ENCODE measurements at places on chromosomes 6 and 20.

DNA sequence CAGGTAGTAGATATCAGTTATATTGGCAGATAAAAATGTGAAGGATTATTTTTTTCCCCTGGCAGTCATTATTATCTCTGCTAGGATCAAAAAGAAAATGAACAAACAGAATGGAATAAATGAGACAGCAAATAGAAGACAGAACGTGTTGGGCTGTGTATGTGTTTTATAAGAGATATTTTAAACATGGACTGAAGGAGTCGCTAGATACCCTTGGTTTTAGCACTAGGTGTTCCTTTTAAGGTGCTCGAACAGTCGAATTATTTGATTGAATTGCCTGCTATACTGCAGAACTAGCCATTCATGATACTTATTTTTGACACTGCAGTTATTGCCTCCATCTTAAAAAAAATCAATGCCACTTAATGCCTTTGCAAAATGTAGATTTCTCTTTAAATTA, 3.7 kb downstream of the GRIK2 start:
- no peak for ATAC-seq

DNA sequence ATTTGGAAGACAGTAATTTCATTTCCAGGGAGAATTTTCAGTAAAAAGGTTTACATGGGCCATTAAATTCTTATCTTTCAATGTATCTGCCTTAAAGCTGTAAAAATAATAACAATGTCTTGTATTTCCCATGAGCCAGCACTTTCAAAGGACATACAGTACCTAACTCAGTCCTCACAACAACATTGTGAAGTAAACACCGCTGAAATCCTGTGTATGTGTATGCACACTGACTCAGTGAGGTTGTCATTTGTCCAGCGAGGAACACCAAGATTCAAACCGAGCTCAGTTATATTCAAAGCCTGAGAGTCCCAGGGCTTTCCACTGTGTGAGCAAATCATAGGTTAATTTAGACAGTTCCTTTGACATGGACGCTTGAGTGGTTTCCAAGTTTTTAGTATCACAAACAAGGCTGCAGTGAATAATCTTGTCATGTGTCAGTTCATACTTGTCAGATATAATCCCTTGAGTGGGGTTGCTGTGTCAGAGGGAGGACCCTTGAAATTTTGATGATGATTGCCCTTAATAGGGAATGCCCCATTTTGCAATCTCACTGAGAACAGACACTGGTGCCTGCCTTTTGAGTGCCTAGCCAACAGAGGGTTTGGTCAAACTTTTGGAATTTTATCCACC, 50.0 kb upstream of the SLC22A23 start:
- ATAC-seq = no peak

GRCh38 chr6:91716361-91716760, 1129.5 kb upstream of the MAP3K7 start:
- ATAC-seq = no peak

DNA sequence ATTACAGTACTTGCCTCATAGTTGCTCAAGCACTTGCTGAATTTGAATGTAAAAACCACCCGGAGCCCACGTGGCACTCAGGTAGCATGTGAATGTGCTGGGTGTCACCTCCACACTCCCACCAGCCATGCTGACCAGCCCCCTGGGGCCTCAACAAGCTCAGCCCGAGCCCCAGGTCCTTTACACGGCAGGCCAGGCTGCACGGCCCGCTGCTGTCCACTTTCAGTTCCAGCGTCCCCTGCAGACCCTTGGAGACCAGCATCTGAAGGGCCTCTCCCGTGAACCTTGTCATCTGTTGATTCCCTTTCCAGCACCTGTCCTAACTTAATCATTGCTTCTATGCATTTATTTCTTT, 33.3 kb upstream of the ZBP1 start:
- ATAC-seq = no peak

DNA sequence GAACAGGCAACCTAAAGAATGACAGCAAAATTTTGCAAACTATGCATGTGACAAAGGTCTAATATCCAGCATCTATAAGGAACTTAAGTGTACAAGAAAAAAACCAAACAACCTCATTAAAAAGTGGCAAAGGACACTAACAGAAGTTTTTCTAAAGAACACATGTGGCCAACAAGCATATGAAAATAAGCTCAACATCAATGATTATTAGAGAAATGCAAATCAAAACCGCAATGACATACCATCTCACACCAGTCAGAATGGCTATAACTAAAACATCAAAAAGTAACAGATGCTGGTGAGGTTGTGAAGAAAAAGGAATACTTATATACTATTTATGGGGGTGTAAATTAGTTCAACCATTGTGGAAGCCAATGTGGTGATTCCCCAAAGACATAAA, 5.5 kb downstream of the RFPL4B start:
- ATAC-seq = no peak

DNA sequence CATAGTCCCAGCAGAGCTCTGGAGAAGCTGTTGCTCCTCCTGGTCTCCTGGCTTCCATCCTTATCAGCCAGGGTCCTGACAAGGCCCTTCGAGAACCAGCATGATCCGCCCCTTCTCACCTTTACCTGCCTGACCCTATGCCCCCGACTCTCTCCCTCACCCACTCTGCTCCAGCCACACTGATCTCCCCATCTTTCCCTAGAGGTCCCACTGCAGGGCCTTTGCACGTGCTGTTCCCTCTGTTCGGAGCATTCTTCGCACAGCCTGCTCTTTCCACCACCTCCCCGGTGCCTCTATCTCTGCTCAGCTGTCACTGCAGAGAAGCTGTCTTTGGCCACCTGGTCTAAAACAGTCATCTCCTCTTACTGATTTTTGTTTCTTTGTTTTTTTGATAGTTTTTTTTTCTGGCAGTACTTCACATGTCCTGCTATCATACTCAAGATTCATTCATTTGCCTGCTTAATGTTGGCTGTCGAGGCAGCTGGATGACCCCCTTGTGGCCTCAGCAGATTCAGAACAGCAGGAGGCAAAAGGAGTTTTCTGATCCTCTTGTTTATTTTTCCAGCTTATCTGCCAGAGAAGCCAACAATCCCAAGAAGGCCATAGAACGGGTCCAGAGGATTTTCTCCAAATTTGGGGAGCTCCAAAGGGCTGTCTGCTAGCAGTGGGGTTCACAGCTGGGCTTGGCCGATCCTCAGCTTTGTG, 1.6 kb upstream of the PTGIS start:
- no peak for ATAC-seq

DNA sequence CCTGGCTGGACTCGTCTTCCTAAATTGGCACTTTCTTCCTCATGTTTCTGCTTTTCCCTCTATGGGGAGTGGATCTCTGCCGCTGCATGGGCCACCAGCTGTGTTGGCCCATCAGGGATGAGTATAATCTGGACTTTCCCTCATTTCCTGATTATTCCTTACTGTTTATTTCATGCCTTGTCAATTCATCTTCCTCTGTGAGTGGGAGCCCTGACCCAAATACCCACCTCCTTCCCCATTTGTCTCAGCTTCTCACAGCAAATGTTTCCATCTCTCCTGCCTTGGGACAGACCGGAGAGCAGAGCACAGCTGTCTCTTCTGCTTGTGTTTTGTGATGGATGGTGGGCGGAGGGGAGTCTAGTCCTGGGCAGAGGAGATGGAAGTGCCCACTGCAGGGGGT, 212.7 kb downstream of the UST start:
- no peak for ATAC-seq

GRCh38 chr20:62120990-62121775, 1.1 kb upstream of the LSM14B start:
- peak; percentile 43 for ATAC-seq

DNA sequence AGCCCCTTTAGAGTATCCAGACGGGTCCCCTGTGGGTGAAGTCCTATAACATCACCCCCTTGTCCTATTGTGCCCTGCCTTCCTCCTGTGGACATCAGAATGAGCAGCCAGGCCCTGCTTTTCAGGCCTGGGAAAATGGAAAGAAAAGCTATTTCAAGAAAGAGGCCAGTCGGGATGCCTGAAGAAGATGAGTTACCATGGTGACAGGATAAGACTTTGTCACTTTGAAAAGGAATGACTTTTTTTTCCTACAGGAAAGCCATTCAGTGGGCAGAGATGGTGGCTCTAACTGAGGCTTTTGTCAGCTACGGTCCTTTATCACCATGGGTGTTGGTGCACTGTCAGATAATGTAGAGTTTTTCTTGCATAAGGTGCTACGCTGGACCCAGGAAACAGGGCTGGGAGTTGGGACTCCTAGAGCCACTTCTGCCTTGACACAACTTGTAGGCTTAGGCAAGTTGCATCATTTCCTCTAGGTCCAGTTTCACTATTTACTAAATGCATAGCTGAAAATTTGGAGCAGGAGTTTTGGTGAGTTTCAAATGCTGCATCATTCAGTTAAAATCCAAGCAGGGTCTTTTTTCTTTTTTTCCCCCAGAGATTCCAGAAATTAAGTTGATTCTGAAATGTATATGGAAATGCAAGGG, 293.6 kb upstream of the PRND start:
- peak; percentile 78 for ATAC-seq

DNA sequence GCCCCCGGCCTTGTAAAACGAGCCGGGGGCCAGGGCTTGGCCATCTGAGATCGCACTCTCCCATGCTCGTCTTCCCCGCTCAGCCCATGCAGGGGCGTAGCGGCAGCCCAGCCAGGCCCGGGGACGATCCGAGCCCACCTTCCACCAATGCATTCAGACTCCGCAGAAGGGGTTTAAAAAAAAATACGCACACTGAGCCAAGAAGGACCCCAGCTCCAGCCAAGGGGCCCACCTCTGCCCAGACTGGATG, 320 bp downstream of the GSTA4 start:
- peak; percentile 6 for ATAC-seq

DNA sequence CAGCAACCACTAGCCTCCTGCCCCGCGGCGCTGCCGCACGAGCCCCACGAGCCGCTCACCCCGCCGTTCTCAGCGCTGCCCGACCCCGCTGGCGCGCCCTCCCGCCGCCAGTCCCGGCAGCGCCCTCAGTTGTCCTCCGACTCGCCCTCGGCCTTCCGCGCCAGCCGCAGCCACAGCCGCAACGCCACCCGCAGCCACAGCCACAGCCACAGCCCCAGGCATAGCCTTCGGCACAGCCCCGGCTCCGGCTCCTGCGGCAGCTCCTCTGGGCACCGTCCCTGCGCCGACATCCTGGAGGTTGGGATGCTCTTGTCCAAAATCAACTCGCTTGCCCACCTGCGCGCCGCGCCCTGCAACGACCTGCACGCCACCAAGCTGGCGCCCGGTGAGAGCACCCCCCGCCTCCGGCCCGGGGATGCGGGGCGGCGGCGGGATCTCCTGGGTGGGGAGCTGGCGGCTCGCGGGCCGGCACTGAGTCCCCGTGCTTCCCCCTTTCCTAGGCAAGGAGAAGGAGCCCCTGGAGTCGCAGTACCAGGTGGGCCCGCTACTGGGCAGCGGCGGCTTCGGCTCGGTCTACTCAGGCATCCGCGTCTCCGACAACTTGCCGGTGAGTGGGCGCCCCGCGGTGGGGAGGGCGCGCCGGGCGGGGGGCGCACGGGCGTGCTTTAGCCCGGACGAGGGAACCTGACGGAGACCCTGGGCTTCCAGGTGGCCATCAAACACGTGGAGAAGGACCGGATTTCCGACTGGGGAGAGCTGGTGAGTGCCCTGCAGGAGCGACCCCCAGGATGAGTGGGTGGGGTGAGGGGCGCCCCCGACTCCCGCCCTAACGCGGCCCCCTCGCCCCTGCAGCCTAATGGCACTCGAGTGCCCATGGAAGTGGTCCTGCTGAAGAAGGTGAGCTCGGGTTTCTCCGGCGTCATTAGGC, 585 bp downstream of the PIM1 start:
- ATAC-seq = peak; percentile 31

- no peak for ATAC-seq
Observed at GRCh38 chr6:46097366-46097765, 32.4 kb upstream of the ENPP4 start.

- no peak for ATAC-seq
Observed at GRCh38 chr6:126888727-126889725, 229.4 kb upstream of the RSPO3 start.

DNA sequence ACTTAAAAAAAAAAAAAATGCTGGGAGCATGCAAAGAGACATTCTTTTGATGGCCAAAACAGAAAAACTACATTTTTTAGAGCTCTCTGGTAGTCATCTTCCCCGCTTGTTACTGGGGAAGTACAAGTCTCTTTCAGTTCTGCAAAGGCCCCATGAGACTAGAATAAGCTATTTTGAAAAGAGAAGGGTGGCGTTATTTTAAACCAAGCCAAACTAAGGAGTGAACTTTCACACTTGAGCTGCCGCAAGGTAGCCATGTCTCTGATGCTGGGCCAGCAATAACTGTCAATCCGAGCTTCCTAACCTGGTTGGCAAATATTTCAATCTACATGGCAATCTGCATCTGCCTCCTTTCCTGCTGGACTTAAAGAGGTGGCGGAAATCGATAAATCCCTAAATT, 96.7 kb downstream of the L3MBTL3 start:
- ATAC-seq = no peak

GRCh38 chr6:12844284-12845223, 128.0 kb downstream of the PHACTR1 start:
- ATAC-seq = no peak

DNA sequence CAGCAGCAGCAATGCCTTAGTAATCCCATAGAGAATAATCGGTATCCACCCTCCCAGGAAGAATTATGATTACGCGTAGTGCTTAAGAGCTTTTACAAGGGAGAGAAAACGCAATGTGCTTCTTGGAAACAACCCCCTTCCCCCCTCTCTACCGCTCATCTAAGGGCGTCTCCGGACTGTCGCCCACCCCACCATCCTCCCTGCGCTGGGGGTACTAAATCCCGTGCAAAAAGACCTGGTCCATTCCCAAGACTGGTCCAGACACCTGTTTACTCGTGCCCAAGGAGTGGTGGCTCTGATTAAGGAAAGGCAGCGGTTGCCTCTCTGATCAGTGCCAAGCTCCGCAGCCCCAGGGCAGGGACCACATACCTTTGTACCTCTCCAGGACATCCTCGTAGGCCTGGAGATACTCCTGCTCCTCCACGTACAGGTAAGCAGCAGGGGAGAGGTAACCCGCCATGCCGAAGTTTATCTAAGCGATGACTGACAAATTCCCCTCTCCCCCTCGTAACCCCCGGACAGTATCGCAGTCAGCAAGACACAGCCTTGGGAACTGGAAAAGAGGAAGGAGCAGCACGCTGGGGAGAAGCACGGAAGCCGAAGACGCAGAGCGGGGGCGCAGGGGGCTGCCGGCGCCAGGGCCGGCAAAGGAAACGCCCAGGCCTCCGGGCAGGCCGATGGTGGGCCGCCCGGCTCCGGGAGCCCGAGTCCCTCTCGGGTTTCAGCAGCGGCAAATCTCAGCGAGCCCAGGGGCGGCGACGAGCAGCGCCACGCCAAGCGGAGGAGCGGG, 112.0 kb upstream of the BEND6 start:
- peak; percentile 2 for ATAC-seq

DNA sequence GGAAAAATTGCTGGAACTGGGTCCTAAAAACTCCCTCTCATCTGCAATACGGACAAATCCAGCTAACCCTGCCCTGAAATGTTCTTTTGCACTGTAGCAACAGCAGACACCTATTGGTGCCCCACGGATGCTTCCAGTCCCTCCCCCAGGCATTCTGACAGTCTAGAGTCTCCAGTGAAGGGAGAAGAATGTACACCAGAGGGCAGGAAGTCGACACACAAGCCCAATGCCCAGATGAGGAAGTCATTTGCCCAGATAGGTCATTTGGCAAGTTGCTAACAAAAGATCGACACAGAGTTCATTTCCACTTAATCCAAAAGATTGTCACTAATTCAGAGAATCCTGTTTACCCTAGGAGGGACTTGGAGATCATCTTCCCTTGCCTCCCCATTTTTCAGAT, 293.0 kb upstream of the PRDM1 start:
- no peak for ATAC-seq

GRCh38 chr6:67706388-67706787, 928.7 kb upstream of the ADGRB3 start:
- no peak for ATAC-seq

- ATAC-seq = no peak
Observed at GRCh38 chr6:44921798-44922197, 406.3 kb upstream of the RUNX2 start.

- ATAC-seq = no peak
Observed at GRCh38 chr20:49762940-49763766, 49.5 kb upstream of the B4GALT5 start.

Measured in motor neuron (in vitro differentiated cells).